Diencephalon (tissue), 1 donor: ENCODE measurements at places on chromosomes 2 and 18. TPM values are rescaled to one million over a fixed set of nuclear protein-coding genes. Genes with fewer than 3 reads are reported as not detected.

The PARD6G gene
- 7.6 TPM for total RNA-seq

The WNT6 gene
- total RNA-seq: 0.23 TPM

The SLC9A4 gene
- 0.69 TPM for total RNA-seq

The NAT8 gene
- not detected for total RNA-seq

The TUBA4B gene
- 1.2 TPM for total RNA-seq

The LIPG gene
- 6.9 TPM for total RNA-seq

The GREB1L gene
- 11.1 TPM for total RNA-seq

The NGEF gene
- 65.0 TPM for total RNA-seq
